ENCODE measurements at places on chromosomes 16 and 17.

DNA sequence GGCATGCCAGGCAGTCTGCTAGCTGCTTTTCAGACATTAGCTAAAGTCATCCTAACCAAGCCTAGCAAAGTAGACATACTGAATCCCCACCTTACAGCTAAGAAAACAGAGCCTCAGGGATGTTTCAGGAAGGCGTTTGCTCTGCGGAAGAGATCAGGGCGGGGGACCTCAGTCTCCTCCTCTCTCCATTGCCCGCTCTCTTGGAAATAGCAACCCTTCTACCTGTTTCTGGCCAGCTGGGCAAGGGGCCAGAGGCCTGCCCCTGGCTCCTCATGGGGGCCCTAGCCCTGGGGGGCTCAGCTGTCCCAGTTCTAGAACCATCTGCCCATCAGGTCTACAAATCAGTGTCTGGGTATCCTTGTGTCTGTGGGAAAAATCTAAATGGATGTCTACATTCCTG, 14.5 kb downstream of the PITPNM3 start:
- no peak for DNase-seq

DNA sequence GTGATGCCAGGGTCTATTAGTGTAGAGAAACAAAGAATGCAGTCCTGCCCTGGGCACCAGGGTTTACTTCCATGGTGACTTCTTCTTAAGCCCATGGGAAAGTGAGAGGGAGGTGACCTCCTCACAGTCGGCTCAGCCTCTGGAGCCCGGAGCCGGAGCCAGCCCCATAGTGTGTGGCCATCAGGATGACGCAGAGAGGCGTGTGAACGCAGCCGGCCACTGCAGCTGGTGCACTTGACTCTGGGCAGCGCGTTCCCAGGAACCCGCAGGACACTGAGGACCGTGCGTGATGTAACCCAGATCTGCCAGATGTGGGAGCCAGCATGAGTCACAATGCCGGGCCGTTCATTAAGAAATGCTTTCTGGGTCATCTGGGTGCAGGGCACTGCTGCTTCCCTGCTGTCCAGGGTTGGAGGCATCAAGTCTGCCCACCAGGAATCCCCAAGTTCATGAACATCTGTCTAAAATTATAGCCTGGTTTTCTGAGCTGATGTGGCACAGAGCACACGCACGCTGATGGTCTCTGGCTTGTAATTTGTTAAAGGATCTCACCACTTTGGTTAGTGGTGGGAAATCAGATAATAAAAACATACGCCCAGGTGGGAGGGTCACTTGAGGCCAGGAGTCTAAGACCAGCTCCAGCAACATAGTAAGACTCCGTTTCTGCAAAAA, 114.1 kb downstream of the PITPNC1 start:
- DNase-seq: no peak

DNA sequence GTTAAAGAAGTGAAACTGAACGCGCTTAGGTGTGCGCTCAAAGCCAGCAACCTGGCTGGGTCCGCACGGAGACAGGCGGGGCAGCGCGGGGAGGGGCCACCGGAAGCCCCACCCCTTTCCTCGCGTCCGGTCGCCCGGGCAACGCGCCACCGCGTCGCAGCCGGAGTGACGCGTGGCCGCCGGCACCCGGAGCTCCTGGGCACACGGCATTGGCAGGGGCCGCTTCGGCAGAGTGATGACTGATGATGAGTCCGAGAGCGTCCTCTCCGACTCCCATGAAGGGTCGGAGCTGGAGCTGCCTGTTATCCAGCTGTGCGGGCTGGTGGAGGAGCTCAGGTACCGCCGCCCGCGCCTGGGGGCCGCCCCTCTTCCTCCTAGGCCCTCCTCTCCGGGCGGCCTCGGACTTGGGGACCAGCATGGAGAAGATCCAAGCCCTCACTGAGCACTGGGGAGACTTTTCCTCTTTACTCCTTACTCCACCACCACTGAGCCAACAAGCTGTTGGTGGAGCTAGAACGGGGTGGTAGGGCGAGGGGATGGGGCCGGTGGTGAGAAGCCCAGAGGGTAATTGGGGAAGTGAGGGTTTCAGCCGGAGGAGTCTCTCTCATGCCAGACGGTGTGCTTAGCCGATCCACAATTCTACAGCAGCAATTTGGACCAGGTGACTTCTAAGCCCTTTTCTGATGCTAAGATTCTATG, 44.9 kb downstream of the PRSS54 start:
- peak; percentile 74 for DNase-seq

DNA sequence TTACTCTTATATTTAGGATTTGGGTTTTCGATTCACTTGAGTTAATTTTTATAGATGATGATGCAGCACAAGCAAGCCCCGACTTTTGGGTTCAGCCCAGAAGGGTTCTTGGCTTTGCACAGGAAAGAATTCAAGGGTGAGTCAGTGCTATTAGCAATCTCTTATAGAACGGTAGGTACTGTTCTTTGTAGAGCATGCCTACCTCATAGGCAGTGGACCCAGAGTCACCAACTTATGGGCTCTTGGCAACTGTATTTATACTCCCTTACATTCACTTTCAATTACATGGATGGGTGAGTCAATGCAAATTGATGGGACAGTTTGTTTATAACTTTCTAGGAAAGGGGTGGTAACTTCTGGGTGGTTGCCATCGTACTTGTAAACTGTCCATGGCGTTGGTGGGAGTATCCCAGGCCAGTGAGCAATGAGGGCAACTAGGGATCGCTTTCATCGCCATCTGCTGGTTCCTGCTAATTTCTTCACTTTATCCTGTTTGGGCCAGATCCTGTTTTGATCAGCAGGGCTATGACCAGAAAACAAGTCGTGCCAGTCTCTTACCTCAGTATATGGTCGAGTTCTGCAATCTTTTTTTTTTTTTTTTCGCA, 362.6 kb downstream of the CNTNAP4 start:
- no peak for DNase-seq

- no peak for DNase-seq
Observed at GRCh38 chr16:69707920-69708683, 18.3 kb downstream of the NQO1 start.

DNA sequence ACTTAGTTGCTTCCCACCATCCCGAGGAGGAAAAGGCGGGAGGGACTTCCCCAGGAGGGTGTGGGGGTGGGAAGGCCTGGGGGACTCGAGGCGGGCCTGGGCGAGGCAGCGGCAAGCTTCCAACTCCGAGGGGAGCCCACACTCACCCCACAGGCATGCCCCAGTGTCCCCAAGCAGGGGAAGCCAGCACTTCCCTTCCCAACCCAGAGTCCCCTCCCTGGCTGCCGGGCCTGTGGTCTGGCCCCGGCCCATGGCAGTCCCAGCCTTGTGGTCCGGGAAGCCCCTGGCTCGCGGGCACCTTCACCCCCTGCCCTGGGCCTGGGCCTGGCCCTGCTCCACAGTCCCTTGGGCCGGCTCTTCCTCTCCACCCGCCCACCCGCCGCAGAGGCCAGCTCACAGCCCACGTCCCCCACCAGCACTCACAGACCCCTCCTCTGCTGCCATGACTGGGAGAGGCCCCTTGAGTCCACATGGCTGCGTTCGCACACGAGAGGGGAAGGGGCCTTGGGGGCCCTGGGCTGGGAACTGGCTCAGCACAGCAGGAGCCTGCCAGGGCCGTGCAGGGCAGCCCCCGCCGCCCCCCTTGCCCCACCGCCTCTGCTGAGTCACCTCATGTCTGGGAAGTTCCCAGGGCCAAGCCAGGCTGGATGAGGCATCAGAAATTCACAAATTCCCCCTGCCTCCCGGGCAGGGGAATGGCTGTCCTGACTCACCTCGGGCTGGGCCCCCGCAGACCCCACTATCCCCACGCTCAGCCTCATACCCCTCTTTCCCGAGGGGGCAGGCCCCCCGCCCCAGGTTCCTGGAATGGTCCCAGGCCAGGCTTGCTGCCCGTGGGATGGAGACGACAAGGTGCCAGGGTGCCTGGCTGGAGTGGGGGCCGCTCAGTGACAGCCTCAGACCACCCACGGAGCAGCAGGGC, 27.8 kb downstream of the BAHCC1 start:
- DNase-seq: no peak

- no peak for DNase-seq
Observed at GRCh38 chr16:677316-678190, 2.1 kb downstream of the RHBDL1 start.

DNA sequence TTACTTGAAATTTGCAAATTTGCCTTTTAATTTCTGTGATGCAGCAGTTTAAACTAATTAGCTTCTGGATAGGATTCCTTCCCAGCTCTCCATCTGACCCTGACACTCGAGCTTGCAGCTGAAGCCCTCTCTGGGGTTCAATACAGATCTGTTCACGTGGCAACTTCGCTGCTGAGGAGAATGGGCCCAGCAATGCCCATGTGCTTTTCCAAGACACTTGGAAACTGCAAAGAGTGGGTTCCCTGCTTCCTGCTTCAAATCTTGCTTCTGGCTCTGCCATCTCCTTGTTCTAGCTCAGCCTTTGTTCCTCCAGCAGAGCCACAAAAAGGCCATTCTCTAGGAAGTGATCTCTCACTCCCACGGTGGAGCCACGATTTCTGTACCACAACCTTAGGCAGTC, 50.0 kb upstream of the IRX6 start:
- DNase-seq: no peak

DNA sequence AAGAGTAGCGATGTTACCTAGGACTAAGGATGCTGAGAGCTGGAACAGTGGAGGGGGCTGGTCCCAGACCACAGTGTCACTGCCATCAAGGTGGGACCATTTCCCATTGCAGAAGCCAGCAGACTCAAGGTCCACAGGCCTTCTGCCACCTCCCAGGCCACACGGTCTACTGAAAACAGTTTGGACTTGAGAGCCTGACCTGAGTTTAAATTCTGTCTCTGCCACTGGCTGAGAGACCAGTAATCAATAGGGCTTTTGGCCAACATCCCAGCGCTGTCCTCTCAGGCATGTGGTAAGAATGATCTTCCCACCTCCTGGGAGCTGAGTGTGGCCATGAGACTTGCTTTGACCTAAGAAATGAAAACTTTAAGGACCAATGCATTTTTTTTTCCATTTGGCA, 331.4 kb upstream of the CDH5 start:
- DNase-seq: no peak

DNA sequence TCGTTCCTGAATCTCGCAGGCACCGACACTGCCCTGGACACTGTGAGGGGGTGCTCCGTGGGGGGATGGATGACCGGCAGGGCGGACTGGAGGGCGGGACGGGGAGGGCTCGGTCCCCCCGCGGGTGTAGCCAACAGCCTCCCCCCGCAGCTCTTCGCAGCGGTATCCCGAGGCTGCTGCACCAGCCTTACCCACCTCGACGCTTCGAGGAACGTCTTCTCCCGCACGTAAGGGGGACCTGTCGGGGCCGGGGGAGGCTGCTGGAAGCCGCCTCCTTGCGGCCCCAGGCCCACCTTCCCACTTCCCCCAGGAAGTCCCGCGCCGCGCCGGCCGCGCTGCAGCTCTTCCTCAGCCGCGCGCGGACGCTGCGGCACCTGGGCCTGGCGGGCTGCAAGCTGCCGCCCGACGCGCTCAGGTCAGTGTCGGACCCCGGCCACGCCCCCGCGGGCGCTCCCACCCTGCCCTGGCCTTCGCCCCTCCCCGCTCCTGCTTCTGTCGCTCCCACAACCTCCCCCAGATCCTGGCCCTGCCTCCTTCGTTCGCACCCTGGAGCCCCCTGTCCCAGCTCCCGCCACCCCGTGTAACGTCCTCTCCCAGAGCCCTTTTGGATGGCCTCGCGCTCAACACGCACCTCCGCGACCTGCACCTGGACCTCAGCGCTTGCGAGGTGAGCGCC, 3.3 kb downstream of the CARMIL2 start:
- no peak for DNase-seq

DNA sequence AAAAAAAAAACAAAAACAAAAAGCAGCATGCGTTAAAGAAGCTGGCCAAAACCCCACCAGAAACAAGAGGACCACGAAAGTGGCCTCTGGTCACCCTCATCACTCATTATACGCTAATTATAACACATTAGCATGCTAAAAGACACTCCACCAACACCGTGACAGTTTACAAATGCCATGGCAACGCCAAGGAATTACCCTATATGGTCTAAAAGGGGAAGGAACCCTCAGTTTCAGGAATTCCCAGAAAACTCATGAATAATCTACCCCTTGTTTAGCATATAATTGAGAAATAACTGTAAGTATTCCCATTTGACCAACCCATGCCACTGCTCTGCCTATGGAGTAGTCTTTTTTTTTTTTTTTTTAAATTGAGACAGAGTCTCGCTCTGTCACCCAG, 77.6 kb downstream of the EMP2 start:
- DNase-seq: no peak

- peak; percentile 83 for DNase-seq
Observed at GRCh38 chr16:75648265-75649076, 898 bp downstream of the TERF2IP start.

DNA sequence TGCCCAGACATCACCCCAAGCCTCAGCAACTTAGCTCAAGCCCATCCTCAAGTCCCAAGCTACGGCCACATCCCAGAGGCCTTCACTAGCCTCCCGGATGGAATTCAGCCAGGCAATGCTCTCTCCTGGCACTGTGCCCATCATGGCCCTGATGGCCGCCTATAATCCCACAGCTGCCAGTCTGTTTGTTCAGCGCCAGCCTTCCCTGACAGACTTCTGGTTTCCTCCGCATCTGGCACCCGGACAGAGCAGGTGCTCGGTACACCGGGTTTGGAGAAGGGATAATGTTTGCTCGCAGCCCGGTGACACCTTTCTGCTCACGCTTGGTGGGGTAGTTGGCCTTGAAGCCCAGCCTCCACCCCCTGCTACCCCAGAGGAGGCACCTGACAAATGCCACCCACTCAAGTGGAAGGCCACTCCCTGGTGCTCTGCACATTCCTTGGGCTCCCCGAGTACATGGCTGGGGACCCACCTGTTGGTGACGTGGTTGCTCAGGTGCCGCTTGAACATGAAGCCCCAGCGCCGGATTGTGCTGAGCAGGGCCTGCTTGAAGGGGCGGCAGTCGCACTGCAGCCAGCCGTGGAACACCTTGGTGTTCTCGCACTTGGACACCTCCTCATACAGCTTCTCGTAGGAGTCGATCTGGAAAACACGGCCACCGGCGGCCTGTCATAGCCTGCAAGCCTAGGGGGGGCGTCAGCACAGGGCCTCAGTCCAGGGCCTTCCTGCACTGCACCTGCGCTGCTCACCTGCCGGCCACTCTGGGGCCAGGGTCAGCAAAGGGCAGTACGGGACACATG, 47.1 kb downstream of the DNAH17 start:
- no peak for DNase-seq

GRCh38 chr17:17808706-17809432, 27.9 kb downstream of the SREBF1 start:
- no peak for DNase-seq

DNA sequence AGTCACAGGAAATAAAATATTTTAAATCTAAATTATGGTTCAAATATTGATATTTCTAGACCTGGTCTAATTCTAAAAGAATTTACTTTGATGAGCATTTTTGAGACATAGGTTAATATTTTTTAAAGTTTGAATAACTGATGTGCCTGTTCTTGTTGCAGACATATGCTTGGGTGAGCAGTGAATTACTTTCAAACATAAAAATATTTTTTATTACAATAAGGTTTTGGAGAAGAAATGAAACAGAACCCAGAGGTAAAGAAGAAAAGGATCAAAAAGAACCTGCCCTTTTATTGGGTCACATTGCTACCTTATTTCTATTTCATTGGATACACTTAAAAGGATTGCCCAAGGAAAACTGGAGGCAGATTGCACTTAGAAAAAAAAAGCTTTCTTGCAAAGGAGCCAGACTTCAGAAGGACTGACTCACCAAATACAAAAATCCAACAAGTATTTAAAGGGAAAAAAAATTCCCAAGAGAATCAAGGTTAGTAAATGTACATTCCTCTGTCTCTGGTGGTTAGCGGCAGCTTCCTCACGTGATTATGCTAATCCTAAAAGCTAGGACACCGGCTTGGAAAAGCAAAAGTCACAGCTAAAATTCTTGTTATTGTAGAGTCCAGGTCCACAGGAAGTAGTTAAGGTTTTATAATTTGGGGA, 18.5 kb downstream of the ENPP7 start:
- no peak for DNase-seq

GRCh38 chr17:72258711-72259110, 137.9 kb downstream of the SOX9 start:
- no peak for DNase-seq

GRCh38 chr16:10609402-10609774, 29.0 kb upstream of the EMP2 start:
- DNase-seq: no peak

Measured in effector CD4-positive, alpha-beta T cell (primary cell).